SIG-M5 (cell line): ENCODE measurements at places on chromosomes 4 and X.

DNA sequence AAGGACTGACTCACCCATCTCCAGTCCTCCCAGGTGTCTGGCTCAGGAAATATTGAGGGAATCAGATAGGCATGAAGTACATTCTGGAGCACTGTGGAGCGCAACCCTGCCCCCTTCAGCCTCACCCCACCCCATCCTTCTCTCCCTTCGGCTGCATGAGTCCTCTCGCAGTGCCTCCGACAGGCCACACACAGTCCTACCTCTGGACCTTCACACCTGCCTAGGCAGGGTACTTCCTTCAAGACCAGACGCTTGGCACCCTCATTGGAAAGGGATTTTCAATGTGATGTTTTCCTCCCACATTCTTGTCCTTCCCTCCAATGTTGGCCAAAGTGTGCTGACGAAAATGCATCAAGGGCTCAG lies 26.8 kb upstream of the PPP2R2C start:
- DNase-seq: no peak

DNA sequence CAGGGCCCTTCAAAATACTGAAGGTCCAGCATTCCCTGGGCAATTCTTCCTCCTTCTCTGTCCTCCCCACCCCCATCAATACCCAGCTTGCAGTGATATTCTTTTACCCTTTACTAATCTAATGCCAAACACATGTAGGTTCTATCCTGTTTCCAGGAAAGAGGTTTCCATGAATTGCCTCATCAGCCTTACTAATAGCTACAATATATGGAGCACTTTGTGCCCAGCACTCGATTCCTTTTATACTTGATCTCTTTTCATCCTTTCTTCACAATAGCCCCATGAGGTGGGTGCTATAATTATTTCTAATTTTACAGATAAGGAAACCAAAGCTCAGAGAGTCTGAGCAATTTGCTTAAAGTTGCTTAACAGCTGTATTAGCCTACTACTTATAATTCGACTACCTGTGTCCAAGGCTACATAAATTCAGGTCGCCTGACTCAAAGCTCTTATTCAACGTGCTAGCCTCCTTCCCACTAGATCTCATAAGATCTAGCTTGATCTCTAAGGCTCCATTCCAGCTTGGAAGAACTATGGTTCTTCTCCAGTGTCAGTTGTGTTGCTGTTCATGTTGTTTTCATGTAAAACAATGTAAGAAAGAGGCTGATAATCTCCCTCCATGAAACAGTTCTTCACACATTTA lies 229.6 kb upstream of the PGRMC2 start:
- no peak for DNase-seq

DNA sequence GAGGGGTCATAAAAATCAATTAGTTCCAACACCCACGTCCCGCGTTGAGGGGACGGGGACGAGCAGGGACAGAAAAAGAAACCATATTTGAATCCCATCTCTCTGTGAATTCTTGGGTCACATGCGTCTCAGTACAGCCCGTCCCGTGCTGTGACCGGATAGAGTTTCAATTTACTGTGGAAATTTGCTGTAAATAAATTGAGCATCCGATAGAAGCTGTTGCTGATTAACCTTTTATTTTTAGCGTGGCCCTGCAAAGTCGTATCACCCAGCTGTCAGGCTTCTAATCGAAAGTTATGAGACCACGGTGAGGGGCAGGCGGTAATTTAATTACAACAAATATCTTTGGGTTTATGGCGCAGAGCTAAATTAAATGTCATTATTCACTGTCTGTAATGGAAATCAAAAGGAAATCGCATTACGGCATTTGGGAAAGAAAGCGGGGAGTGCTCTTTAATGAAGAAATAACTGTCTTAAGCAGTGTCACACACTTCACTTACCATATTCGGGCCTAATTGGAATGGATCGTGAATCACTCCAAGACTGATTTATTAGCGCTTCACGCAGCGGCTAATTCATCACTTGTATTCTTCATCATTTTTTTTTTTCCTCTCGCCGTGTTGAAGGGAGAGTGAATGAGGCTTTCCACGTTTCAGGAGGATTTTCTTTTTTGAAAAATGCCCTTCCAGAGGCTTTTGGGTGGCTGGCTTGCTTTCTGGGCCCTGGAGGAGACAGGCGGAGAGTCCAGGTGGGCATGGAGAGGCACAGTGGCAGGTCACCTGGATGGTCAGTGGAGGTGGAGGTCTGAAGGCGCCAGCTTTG lies 7.3 kb downstream of the SHOX start:
- DNase-seq: no peak

DNA sequence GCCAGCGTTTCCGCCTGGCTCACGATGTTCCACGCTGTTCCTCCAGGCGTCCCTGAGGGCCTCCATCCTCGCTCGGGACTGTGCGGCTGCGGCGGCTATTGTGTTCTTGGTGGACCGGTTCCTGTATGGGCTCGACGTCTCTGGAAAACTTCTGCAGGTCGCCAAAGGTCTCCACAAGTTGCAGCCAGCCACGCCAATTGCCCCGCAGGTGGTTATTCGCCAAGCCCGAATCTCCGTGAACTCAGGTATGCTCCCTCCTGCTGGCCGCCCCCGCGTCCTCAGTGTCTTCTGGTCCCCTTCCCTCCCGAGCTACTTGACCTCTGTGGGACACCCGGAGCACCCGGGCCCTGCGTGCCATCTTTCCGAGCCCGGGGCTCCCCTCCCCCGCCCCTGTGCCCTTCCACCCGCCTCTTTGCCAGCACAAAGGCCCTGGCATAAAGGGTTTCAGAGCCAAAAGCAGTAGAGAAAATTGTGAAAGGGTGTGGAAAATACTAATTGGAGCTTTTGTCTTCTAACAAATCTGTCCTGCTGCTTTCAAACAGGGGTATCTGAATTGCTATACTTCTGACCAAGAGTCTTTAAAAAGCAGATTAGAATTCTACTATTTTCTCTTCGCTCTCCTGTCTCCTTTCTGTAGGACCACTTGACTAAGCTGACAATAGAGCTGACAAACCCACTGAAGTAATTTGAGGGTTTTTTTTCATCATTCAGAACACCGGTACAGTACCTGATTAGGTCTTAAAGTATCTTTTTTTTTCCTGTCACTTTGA lies 104.0 kb downstream of the NEUROG2 start:
- DNase-seq: no peak

- DNase-seq: no peak
These were observed 1.9 kb downstream of the TRO start for GRCh38 chrX:54922547-54922946.

DNA sequence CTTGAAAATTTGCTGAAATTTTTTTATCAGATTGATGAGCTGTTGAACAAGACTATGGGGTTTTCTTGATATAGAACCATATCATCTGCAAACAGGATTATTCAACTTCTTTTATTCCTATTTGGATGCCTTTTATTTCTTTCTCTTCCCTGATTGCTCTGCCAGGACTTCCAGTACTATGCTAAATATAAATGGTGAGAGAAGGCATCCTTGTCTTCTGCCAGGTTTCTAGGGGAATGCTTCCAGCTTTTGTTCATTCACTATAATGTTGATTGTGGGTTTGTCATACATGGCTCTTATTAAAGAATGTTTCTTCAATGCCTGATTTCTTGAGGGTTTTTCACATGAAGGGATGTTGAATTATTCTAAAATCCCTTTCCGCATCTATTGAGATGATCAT lies 1139.5 kb downstream of the FAM133A start:
- DNase-seq: no peak

DNA sequence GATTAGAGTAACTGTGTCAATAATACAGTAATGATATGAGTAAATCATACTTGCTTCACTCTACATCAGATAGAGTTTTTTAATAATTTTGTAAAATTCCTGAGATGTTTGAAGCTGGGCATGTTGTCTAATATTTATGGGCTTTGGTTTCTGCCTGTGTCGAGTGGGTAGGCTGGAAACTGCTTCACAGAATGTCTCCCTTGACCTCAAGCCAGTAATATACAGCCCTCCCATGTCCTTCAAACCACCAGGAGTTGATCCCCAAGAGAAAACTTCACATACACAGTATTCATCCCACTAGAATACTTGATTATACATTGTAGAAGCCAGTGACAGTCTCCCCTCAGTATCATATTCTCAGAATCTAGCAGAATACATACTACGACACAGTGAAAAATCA lies 284.8 kb upstream of the TENM3 start:
- DNase-seq: no peak

DNA sequence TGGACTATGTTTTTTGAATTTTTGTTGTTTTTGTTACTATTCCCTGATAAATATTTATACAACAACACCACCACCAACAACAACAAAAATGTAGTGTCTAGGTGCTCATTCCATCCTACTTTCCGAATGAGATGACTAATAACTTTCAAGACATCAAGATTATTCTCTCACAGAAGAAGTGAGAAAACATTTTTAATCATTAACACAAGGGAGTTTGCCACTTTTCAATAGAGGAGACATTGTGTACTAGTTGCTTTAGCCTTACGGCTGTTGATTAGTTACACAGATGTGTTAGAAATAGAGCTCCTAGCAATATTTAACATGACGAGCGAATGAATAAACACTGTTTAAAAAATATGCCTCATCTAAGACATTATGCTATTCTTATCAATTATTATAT lies 898.8 kb downstream of the C4orf33 start:
- DNase-seq: no peak

DNA sequence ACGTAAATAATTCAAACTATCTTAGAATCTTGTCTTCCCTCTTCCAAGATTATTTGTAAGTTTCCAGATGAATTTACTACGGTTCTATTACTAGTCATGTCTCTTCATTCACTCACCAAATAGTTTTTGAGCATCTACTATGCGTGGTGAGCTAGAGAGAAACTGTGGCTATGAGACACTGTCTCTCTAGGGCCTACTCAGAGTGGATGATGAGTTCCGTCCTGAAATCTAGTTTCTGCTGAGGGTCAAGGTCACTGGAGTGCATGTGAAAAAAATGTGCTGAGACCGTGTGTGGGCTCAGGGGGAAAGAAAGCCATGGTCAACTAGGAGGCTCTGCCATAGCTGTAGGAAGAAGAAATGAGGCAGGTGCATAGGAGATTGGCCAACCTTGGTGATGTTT lies 320.2 kb upstream of the GATB start:
- DNase-seq: no peak

DNA sequence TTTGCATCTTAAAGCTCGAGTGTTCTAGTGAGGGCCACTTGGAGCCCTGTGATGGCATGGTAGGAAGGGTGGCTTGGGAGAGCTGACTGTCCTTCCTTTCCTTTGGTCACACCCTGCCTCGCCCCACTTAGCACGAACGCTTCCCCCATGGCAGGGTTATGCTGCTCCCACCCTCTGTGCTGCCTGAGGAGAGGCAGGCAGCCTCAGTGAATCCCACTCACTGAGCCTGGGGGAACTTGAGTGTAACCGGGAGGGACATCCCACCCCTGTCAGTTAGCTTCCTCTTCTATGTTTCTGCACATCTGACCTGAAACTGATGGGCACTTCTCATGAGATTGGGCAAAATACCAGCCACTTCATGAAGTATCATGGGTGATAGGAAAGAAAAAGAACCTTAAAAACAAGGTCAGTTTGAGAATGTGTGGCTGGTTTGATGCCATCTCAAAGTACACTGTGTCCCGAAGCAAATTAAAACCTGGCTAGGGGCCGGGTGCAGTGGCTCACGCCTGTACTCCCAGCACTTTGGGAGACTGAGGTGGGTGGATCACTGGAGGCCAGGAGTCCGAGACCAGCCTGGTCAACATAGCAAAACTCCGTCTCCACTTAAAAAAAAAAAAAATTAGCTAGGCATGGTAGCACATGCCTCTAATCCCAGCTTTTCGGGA lies 10.1 kb downstream of the TKTL1 start:
- DNase-seq: no peak

GRCh38 chr4:98399915-98400314 lies 138.7 kb downstream of the RAP1GDS1 start:
- no peak for DNase-seq

GRCh38 chr4:108628411-108628810 lies 8.0 kb downstream of the RPL34 start:
- DNase-seq: no peak

GRCh38 chrX:101904996-101905395 lies 26.8 kb downstream of the ZMAT1 start:
- DNase-seq: no peak

- no peak for DNase-seq
These were observed 86.0 kb upstream of the PGRMC2 start for GRCh38 chr4:128373628-128374027.

GRCh38 chr4:95415346-95415771 lies 133.4 kb downstream of the UNC5C start:
- DNase-seq: no peak

DNA sequence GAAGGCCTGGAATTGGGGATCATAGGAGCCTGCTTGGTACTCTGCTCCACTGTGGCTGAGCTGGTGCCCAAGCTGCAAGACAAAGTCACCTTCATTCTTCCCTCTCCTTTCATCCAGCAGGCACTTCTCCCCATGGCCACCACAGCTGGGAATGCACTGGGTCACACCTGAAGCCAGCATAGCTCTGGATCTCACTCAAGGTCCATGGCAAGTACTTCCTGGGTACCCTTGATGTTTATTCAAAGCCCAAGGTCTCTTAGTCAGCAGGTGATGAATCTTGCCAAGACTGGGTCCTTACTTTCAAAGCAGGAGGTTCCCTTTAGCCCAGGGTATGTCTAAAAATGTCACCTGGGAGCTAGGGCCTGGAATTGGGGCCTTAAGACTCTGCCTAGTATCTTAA lies 4.9 kb upstream of the SLC4A4 start:
- DNase-seq: no peak

DNA sequence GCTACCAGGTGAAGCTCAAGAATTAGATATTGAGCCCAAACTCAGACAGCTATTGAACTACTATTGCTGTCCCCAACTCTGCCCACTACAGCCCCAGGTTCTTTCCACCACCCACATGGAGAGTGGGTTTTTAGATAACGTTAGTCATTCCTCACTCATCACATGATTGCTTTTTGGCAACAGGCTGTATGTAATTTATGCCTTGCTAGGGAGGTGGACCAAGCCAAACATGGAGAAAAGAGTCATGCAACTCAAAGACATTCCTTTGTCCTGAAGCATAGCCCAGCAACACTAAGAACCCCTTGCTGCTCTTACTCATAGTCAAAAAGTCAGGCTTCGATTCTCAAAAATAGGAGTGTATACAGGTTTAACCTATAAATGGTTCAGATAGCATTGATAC lies 275.9 kb upstream of the VCX3A start:
- no peak for DNase-seq

DNA sequence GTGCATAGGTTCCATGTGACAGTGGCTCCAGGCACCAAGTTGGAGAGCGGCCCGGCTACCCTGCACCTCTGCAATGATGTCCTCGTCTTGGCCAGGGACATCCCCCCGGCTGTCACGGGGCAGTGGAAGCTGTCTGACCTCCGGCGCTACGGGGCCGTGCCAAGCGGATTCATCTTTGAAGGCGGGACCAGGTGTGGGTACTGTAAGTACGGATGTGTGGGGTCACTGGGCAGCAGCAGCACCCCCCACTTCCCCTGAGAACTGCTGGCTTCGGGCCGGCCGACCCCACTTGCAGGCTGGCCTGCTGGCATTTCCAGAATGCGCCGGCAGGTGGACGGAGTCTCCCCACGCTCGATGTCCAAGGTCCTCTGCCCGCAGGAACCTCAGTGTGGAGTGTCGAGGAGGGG lies 13.2 kb downstream of the DOK7 start:
- DNase-seq: no peak

GRCh38 chrX:29841750-29842149 lies 373.6 kb upstream of the MAGEB2 start:
- DNase-seq: no peak

GRCh38 chr4:152678841-152679240 lies 956 bp downstream of the TMEM154 start:
- DNase-seq: no peak

- no peak for DNase-seq
These were observed 40.8 kb upstream of the LEF1 start for GRCh38 chr4:108209489-108209888.
